NCI-H460 (cell line): ENCODE measurements at places on chromosomes 4 and X. TPM values are rescaled to one million over a fixed set of nuclear protein-coding genes. Genes with fewer than 3 reads are reported as not detected.

- DNase-seq = no peak
These were observed 5.2 kb upstream of the ARX start for GRCh38 chrX:25020905-25021449.

- DNase-seq = no peak
These were observed 15.3 kb upstream of the HPGD start for GRCh38 chr4:174537634-174538033.

DNA sequence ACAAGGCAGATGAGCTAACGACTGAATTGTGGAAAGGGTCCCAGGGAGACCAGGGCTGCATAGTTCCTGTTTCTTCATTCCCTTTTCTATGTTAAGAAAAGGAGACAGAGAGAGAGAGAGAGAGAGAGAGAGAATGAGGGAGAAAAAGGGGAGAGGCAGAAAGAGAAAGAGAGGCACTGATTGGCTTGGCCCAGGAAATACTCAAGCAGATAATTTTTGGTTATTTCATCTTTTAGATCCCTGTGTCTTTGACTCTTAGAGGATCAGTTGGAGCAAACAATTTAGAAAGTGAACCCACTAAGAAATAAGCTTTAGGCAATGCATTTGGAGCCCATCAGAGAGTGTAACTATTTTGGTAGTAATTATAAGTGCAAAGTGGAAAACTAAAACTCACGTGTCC is 103.4 kb downstream of the CEP44 start:
- DNase-seq = no peak

Gene USP17L28
- not detected in 2 replicates for total RNA-seq
